ENCODE measurements at places on chromosomes 1 and 21.

DNA sequence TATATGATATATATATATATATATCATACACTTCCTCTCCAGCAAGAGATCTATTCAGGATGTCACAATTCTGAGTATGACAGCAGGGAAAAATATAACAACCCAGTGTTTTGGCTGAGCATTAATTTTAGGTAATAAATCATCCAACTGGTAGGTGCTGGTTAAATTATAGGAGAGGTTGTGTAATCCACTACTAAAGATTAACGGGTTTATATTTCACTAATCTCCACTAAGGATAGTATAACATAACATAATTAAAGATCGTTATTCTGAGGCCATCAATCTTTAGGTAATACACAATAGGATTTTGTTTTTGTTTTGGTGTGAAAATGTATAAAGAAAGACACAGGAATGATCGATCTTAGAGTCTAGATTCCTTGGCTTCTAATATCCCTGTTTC, 102.2 kb downstream of the COQ8A start:
- no peak for DNase-seq

GRCh38 chr1:54922921-54923421, 36.0 kb upstream of the DHCR24 start:
- DNase-seq = no peak

GRCh38 chr1:220803401-220804201, 16.9 kb downstream of the MTARC1 start:
- DNase-seq = peak; percentile 7

DNA sequence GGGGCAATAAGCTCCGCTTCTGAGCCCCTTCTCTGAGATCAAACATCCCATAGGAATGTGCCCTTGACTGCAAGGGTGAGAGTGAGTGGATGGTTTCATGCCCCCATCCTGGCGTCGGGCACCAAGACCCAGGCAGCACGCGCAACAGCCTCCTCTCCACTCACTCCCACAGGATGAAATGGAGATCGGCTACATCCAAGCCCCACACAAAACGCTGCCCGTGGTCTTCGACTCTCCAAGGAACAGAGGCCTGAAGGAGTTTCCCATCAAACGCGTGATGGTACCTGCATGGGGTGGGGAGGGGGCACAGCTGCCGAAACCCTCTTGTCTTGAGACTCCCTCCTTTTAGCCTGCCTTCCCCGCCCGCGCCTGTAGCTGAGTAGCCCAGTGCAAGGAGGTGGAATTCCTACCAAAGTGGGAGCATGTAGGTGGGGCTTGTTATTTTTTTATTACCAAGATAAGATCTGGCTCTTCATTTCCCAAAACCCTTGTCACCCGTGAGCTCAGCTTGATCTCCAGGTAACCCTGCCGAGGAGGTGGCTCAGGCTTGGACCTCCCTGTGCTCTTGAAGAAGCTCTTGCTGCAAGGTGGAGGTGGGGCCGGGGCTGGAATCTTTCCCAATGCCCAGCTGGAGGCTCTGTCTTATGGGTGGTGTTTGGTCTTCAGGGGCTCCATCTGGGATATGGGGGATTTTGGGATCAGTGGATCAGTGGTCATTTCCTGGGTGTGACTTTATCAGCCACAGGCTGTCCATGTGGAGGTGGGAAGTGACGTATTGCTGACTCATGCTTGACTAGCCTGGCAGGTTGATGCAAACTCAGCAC, 24.0 kb upstream of the PADI6 start:
- DNase-seq = no peak

DNA sequence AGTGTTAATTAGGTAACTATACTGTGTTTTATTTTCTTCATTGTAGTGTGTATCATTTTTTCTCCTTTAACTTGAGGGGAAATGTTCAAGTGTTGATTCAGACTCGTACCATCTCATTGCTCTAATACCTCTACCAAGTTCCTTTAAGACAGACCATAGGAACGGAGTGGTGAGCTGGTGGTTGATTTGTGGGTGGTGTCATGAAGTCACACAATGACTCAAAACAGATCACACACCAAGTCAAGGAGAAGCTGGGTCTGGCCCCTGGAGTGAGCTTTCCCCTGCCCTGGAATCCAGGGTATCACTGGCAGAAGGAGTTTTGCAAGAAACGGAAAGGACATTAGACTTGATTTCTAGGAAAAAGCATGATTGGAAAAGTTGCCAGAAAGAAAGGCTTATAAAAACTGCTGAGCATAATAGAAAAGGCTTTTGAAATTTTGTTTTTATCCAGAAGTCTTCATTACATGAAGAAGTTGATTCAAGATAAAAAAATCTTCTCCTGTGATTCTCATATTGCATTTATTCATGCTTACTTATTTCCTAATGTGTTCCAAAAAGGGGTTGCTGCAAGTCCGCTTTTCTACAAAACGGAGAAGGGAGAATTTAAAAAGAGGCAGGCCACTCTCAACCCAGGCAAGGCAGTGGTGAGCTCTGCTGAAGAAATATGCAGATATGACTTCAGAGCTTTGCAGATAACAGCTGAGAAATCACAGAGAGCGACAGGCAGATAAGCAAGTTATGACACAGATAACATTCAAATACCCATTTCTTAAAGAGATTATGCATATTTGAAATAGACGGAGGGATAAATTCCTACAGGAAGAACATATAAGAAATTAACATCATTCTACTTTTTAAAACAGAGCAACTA, 79.7 kb downstream of the TBX19 start:
- no peak for DNase-seq

GRCh38 chr1:66381621-66382275, 152.2 kb upstream of the SGIP1 start:
- DNase-seq = no peak

- DNase-seq = no peak
These were observed 203.1 kb downstream of the DENND1B start for GRCh38 chr1:197572169-197572568.

DNA sequence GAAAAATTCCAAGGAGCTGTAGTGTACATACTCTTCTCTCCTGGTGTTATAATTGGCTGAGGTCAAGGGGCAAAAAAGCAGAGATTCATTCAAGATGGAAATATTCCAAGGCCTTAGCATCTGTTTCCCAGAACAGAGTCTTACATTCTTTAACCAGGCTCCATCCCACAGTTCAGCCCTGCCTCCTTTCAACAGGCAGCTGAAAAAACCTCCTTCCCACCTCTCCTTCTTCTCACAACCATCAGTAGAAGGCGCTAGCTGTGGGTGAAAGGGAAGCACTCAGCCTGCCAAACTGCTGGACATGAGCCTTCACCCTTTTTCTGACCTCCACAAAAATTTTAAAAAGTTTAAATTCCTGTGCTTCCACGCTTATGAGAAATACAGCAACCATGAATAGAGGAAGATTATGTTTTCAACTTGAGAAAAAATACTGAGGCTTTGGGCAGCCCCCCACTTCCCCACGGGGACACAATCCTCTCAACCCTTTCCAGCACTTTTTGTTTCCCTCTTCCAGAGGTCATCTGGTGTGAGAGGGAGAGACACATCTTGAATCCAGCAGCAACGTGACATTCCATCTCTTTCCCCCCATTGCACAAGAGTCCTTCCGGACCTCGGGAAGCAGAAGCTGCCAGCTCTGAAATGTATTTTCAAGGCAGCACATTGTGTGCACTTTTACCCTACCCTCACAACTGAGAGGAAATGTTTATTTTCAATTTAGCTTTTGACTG, 43.2 kb upstream of the FMO2 start:
- no peak for DNase-seq

GRCh38 chr1:72846476-72847278, 564.3 kb upstream of the NEGR1 start:
- DNase-seq = no peak

DNA sequence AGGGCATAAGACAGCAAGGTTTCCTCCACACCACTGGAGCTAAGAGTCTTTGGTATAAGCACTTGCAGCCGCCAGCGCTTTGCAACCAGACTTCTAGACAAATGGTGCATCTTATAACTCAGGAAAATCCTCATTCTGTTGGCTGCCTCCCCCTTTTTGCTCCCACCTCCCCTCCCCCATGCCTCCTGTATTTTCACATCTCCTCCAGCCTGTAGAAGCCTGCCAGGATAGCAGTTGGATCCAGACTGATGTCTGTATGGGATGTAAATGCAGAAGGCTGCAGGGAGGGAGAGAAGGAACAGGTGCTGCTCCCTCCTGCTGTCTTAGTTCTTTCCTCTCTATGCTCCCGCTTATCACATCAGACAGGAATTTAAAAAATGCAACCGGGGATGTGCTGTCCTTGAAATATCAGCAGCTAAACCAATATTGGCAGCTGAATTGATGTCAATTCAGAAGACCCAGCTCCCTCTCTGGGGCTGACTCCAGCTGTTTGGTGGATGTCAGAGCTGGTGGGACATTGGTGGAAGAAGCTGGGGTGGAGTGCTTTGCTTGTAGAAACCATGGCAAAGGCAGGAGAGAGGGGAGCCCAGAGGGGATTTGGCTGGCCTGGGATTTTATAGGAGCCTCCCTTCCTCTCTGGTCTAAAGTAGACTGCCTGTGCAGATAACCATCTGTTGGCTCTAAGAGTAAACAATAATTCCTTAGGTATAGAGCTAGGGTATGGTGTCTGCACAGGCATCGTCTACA, 53.5 kb downstream of the NFASC start:
- no peak for DNase-seq

DNA sequence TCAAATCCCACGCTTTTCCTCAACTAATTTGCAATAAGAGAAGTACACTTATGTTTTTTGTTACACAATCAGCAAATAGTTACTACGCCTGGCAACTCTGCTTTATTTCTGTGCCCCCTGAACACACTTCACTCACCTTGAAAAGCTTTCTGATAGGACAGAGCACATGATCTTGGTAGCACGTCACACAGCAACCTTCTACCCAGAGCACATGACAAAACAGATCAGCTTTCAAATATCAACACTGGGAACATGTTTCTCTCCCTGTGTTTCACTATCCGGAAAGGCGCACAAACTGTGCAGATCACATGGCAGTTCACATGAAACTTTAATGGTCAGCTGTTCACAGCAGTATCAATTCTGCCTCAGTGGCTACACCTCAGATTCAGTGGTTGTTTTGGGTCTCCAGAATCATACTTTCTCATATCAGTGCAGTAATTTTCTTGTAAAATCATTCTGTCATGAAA, 2.2 kb downstream of the SLC19A2 start:
- no peak for DNase-seq

All from NCI-H1930 (cell line).